ENCODE measurements at places on chromosomes 3 and 15.
A peak's percentile ranks its signal among the peaks of the same experiment; 100 is the strongest.

DNA sequence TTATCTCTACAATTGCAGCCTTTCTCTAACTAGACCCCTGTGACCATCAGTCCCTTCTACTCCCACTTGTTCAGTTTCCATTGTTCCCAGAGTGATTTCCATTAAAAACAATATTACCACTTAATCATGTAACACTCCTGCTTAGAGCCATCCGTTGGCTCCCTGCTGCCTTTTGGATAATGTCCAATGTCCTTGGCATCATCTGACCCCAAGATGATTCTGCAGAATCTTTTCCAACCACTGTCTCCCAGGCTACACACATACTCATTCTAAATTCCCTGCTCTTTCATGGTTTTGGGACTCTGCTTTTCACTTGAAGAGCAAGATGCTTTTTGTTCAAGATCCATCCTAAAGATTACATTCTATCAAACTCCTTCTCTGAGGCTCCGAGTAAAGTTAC, 7.1 kb downstream of the KCNH8 start:
- no peak overlapping the region for H3K4me3 ChIP-seq
- DNase-seq: no peak
- H3K4me1 ChIP-seq: no peaks in the 10 kb centered on the region
- no peak overlapping the region for H3K27ac ChIP-seq
- no peaks in the 10 kb centered on the region for H3K36me3 ChIP-seq

DNA sequence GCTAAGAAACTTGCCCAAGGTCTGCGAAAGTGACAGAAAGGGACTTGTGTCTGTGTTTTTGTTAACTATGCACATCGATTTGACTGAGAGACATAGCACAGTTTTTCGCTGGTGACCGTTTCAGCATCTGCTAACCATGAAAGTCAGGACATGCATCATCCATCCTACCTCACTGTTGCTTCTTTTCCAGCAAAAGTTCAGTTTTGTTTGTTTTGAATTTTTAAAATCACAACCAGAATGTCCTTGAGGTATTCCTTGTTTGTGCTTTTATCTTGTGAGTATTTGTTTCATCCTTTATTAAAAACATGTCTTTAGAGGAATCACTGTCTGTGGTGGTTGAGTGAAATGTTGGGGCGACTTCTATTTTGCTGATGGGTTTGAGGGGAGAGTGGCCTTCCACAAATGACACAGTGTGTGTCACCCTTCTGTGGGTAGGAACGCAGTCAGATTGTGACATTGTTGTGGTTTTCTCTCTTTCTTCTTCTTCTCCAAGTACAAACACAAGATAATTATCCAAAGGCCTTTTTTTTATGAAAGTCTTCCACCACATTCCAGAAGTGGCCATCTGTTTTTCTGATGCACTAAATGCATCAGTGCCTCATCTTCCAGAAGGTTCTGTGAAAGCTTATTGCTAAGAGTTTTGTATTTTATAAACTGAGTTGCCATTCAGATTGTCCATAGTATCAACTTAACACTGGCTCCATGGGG, 214.4 kb upstream of the NR2E3 start:
- H3K4me3 ChIP-seq: no peak overlapping the region
- peaks cover 4% of the 10 kb centered on the region for H3K36me3 ChIP-seq
- H3K27me3 ChIP-seq: no peaks in the 10 kb centered on the region
- peaks cover 18% of the 10 kb centered on the region for H3K4me1 ChIP-seq
- DNase-seq: no peak

DNA sequence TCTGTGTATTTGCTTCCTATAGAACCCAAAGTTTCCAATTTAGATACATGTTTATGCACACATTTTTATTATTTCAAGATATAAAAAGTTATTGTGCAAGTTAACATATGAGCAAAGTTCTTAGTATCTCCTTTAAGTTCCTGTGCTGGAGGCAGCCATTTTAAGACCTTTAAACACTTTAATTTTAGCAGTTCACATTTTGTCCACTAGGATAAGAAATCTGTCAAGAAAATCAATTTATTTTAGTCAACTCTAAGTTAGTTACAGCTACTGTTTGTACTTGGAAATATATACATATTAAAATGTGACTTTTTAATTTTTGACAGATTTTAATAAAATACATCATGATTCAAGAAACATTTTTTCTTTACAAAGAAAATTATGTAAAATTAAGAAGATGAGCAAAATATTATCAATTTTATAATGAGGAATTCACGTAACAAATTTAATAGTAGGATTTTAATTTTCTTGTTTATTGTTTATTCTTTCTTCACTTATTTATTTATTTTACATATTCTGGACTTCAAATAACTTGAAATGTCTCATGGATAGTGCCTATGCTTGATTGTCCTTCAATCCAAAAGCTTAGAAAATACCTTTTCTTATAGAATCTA, 402.6 kb upstream of the GBE1 start:
- H3K27ac ChIP-seq: no peak overlapping the region
- no peaks in the 10 kb centered on the region for H3K27me3 ChIP-seq
- H3K4me3 ChIP-seq: no peak overlapping the region
- DNase-seq: no peak
- H3K36me3 ChIP-seq: no peaks in the 10 kb centered on the region

- peaks cover 26% of the 10 kb centered on the region for H3K4me1 ChIP-seq
- H3K36me3 ChIP-seq: no peaks in the 10 kb centered on the region
- no peak for DNase-seq
- H3K27me3 ChIP-seq: no peaks in the 10 kb centered on the region
Measured at GRCh38 chr15:68641376-68641775, 62.6 kb downstream of the CORO2B start.

DNA sequence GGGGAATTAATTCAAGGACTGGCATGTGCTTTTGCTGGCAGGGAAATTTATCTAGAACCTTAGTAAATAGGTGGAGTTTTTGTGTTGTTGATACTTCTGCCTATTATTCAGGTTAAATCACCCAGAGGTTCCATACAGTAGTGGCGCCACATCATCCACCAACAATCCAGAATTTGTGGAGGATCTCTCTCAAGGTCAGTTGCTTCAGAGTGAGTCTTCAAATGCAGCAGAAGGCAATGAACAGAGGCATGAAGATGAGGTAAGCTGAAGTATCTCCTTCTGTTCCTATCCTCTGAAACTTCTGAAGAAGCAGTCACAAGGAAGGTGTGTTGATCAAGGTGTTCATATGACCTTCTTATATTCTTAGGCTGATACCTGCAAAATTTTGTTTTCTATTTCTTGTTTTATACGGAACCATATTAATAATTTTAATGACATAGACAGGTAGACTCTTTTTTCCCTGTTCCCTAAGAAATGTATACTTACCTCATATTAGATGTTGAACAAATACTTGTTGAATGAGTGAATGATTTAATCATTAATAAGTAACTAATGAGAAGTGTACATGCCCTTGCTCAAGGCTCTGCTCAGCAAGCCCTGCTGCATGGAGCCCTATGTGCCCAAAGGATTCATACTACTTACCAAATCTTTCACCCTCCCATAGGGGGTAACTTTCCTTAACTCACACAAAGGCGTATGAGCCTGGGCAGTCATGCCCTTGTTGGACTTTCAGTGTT, 43.6 kb downstream of the HMG20A start:
- no peak for DNase-seq
- no peak overlapping the region for H3K27ac ChIP-seq
- no peak overlapping the region for H3K4me3 ChIP-seq
- H3K4me1 ChIP-seq: no peaks in the 10 kb centered on the region
- H3K27me3 ChIP-seq: no peaks in the 10 kb centered on the region

DNA sequence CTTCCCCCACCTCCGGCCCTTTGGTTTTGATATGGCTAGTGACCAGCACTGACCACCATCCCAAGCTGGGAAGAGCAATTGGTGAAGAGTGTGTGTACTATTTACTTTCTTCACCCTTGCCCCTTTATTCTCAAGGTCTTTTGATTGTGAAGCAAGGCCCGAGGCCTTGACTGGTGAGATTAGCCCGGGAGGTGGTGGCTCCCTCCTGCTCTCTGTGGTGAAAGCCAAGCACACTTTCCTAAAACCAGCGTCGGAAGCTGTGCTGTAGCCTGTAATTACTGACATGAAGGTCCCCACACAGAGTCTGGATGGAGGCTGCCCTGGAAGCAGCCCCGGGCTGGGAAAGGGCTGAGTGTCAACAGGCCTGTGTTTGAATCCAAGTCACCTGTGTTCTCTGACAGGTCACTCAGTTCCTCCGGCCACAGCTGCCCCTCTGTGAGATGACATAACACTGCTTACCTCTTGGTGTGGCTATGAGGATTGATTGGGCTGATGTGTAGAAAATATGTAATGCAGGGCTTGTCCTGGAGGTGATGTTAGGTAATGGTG, 60.5 kb upstream of the PRR23C start:
- no peaks in the 10 kb centered on the region for H3K36me3 ChIP-seq
- H3K27ac ChIP-seq: no peak overlapping the region
- peaks cover 56% of the 10 kb centered on the region for H3K27me3 ChIP-seq
- H3K4me1 ChIP-seq: no peaks in the 10 kb centered on the region
- no peak for DNase-seq
- no peak overlapping the region for H3K4me3 ChIP-seq

DNA sequence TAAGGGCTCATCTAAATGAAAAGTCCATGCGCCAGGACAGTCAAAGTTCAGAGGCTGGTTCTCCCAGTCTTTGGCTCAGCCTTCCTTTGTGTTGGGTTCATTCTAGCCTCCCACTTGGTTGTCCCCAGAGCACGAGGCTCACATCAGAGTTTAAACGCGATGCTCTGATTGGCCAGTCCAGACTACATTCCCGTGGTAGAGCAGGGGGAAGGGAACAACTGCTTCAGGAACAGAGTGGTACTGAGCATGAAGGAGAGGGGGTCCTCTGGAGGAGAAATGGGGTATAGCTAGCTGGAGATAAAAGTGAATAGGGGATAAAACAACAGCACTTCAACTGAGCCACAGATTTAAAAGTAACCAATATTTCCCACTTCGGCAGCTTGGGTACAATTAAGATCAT, 32.2 kb downstream of the ANAPC13 start:
- H3K4me1 ChIP-seq: peaks cover 24% of the 10 kb centered on the region
- H3K36me3 ChIP-seq: no peaks in the 10 kb centered on the region
- H3K27me3 ChIP-seq: no peaks in the 10 kb centered on the region
- no peak overlapping the region for H3K4me3 ChIP-seq

- peaks cover 28% of the 10 kb centered on the region for H3K4me1 ChIP-seq
- no peak overlapping the region for H3K4me3 ChIP-seq
- peaks cover 19% of the 10 kb centered on the region for H3K27me3 ChIP-seq
- DNase-seq: no peak
- no peaks in the 10 kb centered on the region for H3K36me3 ChIP-seq
- no peak overlapping the region for H3K27ac ChIP-seq
Measured at GRCh38 chr3:127077068-127077467, 94.2 kb downstream of the PLXNA1 start.

DNA sequence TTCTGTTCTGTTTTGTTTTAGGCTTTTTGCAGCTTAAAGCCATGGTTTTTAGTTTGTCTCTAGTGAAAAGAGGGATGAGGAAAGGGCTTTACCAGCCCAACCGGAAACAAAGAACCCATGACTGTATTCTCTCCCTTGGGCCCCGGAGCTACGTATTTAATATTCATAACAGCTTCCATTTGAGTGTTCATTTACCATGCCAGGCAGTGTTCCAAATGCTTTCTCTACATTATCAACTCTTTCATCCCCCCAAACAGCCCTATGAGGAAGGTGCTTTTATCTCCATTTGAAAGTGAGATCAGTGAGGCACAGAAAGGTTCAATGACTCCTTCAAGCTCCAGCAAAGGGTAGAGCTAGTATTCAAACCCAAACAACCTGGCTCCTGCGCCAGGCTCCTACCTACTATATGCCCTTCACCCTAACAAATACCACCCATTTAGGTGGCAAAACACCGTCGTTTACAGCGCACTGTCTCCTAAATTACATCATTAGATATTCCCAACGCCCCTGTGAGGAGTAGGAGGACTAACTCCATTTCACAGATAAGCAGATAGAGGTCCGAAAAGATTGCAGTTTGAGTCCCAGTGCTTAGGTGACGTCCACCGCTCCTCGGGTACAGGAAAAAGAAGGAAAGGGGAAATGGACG, 27.9 kb downstream of the GTPBP8 start:
- peak overlapping the region; percentile 90 for H3K4me3 ChIP-seq
- peaks cover 4% of the 10 kb centered on the region for H3K36me3 ChIP-seq
- H3K27ac ChIP-seq: peak overlapping the region; percentile 91
- H3K27me3 ChIP-seq: no peaks in the 10 kb centered on the region
- DNase-seq: no peak
- H3K4me1 ChIP-seq: peaks cover 24% of the 10 kb centered on the region

DNA sequence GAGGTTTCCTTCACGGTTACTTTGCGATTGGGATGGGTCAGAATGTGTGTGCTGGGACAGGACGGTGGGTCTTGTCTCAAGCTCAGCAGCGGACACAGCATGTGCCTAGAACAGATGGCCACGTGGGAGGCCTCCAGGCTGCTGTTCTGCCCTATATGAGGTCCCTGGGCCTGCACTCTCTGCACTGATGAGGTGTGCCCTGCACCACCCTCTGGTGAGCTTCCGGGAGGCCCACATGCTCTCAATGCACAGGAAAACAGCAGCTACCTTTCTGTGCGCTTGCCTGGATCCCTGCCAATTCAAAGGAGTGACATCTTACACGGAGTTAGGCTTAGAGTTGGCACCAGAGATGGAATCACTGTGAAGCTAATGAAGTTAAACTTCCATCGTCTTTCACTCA, 59.8 kb downstream of the BOC start:
- H3K27me3 ChIP-seq: no peaks in the 10 kb centered on the region
- peaks cover 42% of the 10 kb centered on the region for H3K36me3 ChIP-seq
- no peak for DNase-seq

- peaks cover 2% of the 10 kb centered on the region for H3K27me3 ChIP-seq
- no peak for DNase-seq
- H3K27ac ChIP-seq: no peak overlapping the region
- H3K4me1 ChIP-seq: peaks cover 1% of the 10 kb centered on the region
Measured at GRCh38 chr3:67228136-67228535, 230.0 kb downstream of the KBTBD8 start.

- H3K27me3 ChIP-seq: no peaks in the 10 kb centered on the region
- peak overlapping the region; percentile 48 for H3K4me3 ChIP-seq
- H3K36me3 ChIP-seq: no peaks in the 10 kb centered on the region
- no peak for DNase-seq
Measured at GRCh38 chr15:68699881-68700454, 120.7 kb downstream of the ANP32A start.

DNA sequence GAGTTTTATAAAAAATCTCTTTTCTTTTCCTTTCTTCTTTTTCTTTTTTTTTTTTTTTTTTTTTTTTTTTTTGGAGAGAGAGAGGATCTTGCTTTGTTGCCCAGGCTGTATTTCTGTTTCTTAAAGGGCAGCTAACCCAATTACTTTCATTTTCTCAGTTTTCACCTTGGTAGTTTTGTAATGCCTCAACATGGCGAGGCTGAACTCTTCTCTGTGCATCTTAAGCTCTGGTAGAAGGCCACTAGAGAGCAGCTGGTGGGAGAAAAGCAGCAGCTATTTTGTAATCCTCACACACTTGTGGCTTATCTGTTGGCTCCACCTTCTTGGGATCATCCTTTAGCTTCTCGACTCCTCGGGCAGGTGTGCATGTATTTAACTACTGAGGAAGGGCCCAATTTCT, 152.2 kb upstream of the MEIS2 start:
- H3K27ac ChIP-seq: no peak overlapping the region
- no peaks in the 10 kb centered on the region for H3K36me3 ChIP-seq
- no peaks in the 10 kb centered on the region for H3K27me3 ChIP-seq
- H3K4me1 ChIP-seq: peaks cover 13% of the 10 kb centered on the region
- no peak for DNase-seq
- no peak overlapping the region for H3K4me3 ChIP-seq

- DNase-seq: no peak
- peaks cover 5% of the 10 kb centered on the region for H3K27me3 ChIP-seq
- peaks cover 20% of the 10 kb centered on the region for H3K4me1 ChIP-seq
- H3K36me3 ChIP-seq: no peaks in the 10 kb centered on the region
Measured at GRCh38 chr15:78810362-78811123, 721 bp downstream of the ADAMTS7 start.

Data from mesothelial cell of epicardium (in vitro differentiated cells).